ENCODE measurements at places on chromosomes 1 and 21.

DNA sequence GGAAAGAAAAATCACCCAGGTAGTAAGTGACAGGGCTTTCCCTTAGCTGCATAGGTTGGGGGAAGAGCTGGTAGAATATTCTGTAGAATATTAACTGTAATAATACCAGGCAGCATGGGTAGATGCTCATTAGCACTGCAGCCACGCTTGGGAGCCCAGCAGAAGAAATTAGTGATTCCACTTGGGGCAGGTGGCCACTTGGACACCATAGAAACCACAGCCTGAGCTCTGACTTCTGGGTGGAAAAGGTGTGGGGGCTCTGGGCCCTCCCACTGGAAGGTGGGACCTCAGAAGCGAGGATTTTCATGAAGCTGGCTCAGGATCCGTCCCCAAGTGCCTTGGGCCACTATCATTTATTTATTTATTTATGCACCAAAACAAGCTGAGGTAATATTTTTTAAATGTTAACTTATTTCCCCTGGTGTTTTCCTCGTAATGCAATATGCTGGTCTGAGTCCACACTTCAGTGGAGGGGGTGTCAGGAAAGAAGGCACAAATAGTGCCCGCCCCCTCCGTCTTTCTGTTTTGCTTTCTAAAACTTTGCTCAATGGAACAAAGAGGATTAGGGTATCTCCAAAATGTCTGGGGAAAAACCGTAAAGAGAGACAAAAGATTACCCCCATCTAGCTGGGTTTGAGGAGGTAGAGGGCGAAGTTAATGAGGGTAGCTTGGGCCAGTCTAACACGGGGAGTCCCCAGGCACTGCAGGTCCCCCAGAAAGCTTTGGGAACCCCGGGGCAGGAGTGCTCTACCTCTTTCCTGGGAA is 75.2 kb upstream of the GADD45A start:
- no peak for DNase-seq

DNA sequence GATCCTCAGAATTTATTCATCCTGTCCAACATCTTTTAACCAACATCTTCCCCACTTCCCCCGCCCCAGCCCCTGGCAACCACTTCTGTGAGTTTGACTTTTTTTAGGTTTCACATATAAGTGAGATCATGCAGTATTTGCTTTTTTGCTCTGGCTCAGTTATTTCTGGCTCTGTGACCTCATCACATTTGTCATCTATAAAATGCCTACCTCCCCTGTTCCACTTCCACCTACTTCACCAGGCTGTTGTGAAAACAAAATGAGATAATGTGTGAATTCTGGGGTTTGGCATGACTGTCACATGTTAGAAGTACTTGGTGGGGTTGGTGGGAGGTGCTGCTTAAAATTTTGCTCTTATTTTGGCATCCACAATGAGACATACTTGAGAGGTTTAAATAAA is 18.4 kb downstream of the HHAT start:
- no peak for DNase-seq

DNA sequence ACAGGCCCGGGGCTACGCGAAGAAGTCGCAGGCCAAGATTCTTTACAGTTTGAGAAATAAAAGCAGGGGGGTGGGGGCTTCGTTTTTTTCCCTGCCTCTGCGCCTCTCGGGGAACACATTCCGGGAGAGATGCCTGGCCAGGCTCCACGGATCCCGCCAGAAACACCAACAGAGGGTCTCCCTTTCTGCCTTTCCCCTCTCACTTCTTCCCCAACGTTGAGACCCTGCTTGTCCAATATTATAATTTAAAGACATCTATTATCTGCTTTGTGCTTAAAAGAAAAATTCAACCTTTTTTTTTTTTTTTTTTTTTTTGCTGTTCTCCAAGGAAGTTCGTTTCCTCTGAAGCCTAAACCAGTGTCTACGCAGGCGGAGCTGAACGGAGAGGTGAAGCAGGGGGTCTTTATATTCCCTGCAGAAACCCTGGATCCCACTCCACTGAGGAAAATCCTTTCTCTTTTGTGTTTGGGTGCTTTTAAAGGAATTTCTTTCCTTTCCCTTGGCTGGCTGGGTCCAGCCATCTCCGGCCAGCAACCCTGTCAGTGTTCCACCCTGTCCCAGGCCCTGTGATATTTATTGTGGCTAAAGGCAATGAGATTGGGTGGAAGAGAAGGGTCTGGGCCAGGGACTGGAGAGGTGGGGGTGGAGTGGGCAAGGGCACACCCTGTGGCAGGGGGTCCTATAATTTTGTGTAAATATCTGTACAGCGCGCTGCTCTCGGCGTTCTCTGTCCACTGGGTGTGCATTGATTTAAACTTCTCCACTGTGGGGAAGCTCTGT is 2.2 kb downstream of the FOXD2 start:
- DNase-seq, result no peak

DNA sequence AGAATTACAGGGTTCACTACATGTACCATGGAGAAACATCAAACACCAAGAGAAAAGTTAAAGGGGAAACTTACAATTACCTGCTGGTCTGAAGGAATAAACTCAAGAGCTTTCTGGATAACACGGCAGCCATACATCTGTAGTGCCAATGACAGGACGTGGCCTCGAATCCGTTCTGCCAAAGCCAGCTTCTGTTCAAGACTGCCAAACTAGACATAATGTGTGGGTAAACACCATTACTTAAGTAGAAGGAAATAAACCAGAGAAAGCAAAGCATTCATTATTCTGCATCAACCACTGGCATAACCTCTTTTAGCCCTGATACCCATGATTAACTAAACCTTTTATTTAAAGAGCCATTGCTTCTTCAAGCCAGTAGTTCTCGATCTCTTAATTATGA is 41.5 kb upstream of the SDC3 start:
- no peak for DNase-seq

GRCh38 chr21:44461464-44462001 is 6.2 kb downstream of the LRRC3 start:
- DNase-seq, result no peak

DNA sequence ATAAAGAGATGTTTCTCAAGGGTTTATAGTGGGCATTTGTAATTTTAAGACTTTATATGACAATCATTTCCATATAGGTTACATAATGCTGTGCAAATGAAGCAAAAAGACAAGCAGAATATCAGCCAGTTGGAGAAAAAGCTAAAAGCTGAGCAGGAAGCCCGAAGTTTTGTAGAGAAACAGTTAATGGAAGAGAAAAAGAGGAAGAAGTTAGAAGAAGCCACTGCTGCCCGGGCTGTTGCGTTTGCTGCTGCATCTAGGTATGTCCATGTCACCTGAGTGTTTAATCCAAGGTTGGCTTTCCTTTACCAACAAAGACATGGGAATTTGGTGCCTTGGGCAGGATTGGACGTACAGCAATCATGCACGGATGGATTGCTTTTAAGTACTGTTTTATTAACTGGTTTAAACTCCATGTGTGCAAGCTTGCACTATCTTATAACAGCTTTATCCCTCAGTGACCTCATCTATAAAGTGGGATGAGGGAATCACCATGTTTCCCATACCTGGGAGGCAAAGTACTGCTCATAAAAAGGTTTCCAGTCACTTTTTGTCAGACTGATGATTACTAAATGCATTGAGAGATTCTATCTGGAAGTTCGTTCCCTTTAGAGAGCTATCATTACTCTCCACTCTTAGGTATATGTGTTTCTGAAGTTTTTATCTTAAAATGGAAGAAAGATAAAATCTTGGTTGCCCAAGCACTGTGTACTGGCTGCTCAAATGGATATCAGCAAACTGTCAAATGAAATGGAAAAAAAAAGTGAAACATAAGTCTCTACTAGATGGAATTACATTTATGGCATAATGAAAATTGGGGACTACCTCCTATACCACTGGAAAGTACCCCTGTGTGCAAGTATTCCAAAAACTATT is 55.1 kb downstream of the MACO1 start:
- no peak for DNase-seq

DNA sequence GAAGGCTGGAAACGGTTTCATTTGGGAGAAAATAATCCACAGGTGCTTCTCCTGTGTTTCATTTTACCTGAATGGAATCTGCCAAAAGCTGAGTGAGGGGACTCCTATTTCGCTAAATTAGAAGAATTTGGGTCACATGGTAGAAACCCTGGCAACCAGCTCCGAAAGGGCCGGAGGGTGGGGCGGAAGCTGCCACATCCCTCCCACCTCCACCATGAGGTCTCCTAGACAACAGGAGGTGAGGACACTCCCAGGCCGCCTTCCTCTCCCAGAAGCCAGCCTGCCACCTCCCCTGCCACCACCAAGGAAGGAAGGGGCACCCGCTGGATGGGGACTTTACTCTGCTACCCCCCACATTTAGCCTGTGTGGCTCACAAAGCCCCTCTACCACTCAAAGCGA is 199.9 kb upstream of the ZC3H12A start:
- no peak for DNase-seq

Measured in esophagus squamous epithelium (tissue), 5 donors.